ENCODE measurements at places on chromosomes 1 and 21.

DNA sequence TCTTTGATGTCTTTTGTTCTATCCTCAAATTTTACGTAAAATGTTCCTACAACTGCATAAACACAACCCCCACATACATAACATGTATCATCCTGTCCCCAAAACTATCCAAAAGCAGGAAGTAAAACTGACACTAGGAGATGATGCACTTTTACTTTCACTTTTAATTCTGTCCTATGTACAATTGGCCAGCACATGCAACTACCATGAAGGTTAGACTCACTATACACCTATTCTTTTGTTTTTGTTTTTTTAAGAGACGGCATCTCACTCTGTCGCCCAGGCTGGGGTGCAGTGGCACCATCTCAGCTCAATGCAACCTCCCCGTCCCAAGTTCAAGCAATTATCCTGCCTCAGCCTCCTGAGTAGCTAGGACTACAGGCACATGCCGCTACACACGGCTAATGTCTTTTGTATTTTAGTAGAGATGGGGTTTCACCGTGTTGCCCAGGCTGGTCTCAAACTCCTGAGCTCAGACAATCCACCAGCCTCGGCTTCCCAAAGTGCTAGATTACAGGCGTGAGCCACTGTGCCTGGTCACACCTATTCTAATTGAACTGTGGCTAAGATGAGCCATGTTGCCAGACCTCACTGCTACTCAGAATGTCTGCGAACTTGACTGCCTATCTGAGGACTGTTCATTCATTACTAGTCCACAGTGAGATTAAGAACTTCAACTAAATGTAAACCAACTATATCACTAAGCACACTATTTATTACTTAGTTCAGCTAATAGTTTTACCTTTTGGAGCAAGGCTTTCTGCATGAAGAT is 48.0 kb downstream of the TOR3A start:
- no peak for DNase-seq

- DNase-seq: no peak
These were observed 40.4 kb downstream of the FRRS1 start for GRCh38 chr1:99725996-99726395.

- DNase-seq: no peak
These were observed 140.9 kb downstream of the EIF4G3 start for GRCh38 chr1:21035794-21036193.

DNA sequence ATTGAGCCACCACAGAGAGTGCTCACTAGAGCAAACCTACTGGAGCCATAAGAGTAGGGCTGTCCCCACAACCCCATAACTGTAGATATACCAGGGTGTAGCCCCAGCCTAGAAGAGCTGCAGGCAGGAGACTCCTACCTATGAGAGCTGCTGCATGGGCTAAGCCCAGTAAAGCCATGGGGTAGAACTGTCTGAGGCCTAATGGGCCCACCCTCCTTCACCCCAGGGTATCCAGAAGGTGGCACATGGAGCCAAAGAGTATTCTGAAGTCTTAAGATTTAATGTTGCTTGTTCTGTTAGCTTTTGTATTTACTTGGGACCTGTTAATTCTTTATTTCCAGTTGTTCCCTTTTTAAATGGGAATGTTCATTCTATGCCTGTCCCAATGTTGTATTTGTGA is 1193.7 kb upstream of the ADGRL2 start:
- DNase-seq: no peak

GRCh38 chr21:44408226-44408625 is 47.1 kb upstream of the LRRC3 start:
- no peak for DNase-seq

DNA sequence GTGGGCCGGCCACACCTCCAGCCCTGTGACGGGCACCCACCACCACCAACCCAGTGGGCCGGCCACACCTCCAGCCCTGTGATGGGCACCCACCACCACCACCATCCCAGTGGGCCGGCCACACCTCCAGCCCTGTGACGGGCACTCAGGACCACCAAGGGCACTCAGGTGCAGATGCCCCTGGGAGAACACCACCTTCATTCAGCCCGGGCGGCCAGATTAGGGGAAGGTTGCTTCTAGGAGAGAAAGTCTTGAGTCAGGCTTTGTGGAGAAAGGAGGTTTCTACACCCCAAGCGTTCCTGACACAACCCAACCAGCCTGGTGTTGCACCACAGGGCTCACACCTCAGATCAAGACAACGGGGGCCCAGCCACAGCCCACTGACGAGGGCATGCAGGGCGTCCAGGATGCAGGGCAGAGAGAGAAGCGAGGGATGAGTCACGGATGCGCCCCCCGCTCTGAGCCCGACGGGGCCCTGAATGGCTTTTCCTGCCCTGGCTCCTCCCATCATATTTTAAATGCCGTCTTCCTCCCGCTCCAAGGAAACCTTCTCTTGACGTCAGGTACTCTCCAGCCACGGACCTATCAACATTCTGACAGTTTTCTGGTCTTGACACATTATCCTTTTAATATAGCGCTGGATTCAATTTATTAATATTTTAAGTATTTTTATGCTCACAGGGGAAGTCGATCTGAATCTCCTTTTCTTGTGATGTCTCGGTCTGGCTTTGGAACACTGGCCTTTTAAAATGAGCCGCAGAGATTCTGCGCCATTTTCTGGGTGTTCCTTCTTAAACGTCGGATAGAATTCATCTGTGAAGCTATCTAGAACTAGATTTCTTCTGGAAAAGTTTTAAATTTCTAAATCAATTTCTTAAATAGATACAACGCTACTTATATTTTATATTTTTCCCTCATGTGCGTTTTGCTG is 631 bp upstream of the SPATC1L start:
- peak; percentile 35 for DNase-seq

DNA sequence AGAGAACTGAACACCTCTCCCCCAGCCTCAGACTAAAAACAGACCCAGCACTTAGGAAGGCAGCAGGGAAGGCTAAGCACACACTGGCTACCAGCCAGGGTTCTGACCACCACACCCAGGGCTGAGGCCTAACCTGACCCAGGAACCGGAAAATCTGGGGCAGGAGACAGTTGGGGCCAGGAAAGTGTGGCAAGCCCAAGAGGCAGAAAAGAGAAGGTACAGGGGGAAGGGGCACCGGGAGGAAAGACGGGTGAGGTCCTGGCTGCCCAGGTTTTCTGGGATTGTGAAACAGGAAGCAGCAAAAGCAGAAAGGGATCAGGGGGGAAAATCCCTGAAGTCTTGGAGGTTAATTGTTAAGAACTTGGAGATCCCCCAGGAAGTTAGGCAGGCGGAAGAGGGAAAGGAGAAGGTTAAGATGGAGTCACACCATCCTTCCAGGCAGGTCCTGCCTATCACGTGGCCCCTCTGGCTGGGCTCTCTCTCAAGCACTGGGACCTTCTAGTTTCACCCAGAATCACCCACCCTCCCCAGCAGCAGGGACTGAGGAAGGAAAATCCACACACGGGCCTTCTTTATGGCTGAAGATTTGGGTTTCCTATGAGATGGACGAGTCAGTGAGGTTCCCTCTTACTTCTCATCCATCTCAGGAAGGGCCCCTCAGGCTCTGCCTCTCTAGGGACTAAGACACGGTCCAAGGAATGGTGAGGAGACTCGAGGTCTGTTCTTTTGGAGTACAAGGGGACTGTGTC is 2.6 kb downstream of the HDGF start:
- no peak for DNase-seq

DNA sequence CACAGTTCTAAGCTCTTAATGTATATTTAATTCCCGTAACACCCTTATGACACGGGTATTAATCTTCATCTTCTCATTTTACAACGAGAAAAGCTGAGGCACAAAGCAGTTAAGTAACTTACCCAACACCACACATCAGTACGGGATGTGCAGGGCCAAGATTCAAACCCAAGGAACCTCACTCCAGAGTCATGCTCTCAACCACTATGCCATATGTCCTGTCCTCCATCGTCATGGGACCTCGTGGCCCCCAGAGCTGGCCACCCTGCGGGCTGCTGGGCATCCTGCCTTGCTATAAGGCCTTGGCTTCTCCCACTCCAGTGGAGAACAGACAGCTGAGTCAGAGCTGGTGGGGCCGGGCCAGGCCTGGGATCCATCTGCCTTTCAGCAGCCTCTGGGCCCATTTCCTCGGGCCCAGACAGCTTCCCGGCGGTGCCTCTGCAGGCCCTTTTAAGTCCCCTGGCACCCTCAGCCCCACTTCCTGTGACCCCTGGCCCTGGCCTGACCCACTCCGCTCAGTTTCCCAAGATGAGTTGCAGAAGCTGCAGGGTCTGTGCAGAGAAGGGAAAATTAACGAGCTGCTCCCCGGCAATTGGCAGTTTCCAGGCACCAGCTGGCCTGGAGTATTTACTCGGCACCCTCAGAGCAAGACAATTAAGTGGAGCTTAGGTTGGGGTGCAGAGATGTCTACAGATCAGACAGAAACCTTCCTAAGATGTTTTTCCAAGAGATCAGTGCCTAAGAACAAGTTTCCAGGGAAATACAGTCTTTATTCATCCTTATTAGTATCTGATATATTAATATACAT is 98.2 kb downstream of the EPHB2 start:
- no peak for DNase-seq

DNA sequence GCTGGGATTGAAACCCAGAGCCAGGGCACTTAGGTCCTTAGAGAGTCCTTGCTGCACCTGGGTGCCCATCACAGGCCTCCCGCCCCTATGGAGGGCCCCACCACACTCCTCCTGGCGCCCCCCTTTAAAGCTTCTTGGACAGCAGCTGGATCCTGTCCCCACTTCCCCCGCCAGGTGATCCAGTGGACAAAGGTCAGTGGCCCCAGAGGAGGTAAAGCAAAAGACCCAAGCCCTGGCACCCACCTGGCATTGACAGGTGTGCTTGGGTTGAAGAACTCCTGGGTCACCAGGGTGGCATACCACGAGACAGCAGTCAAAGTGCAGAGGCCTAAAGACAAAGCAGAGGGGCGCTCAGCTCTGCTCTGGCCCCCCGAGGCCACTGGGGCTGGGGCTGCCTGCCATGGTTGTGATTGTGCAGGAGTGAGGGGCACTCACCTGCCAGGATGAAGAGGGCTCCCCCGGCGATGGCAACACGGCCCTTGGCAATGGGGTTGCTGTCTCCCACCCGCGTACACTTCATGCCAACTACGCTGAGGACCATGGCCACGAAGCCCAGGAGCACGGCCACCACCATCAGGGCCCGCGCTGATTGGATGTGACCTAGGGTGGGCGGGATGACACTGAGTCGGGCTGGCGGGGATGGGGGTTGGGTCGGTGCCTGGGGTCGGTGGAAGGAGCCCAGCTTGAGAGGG is 1.9 kb downstream of the CLDN19 start:
- no peak for DNase-seq

DNA sequence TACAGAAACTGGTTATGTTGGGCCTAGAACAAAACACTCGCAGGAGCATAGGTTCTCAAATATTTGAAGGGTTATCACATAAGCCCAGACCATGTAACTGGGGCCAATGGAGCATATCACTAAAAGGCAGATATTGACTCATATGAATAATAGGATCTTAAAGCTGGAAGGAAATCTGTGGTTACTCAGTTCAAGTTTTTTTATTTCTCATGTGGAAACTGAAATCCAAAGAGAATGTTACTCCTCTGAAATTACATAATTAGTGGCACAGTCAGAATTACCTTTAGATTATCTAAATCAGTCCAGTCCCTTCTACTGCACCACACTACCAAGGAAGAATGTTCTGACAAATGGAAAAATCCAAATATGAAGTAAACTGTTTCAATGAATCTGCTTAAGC is 12.0 kb downstream of the SLAMF8 start:
- DNase-seq: no peak

- no peak for DNase-seq
These were observed 1136.4 kb downstream of the MRPL39 start for GRCh38 chr21:24470852-24471251.

GRCh38 chr1:59125154-59125553 is 171.7 kb upstream of the FGGY start:
- DNase-seq: no peak

DNA sequence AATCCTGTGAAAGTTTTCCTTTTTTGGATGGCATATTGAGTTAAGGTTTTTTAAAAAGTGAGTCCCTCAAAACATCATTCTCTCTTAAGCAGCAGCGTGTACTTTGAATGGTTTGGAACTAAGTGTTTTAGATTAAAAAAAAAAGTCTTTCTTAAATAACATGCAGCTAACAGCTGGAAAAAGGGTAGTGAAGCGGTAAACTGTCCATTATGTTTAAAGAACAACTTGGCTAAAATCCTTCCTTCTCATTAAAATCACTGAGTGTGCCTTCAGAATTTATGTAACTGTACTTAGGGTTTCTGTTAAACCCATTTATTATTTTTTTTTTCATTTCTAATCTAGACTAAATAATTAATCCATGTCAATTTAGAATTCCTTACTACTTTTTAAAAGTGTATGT is 254.2 kb upstream of the ADAMTS5 start:
- no peak for DNase-seq

DNA sequence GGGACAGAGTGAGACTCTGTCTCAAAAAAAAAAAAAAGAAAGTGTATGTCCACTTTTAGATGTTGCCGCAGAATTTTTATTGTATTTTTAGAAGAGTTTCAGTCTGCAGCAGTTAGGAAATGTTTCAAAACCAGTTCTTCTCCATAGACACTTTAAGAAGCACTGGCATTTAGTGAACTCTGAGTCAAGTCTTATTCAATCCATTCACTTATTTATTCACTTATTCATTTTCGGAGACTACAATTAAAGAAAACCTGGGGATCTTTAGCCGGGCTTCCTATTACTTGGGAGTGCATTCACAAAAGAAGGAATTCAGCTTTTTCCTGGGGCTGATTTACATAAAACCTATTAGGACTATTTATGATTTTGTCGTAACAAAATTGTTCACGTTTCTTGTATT is 12.3 kb downstream of the RCAN3 start:
- no peak for DNase-seq

DNA sequence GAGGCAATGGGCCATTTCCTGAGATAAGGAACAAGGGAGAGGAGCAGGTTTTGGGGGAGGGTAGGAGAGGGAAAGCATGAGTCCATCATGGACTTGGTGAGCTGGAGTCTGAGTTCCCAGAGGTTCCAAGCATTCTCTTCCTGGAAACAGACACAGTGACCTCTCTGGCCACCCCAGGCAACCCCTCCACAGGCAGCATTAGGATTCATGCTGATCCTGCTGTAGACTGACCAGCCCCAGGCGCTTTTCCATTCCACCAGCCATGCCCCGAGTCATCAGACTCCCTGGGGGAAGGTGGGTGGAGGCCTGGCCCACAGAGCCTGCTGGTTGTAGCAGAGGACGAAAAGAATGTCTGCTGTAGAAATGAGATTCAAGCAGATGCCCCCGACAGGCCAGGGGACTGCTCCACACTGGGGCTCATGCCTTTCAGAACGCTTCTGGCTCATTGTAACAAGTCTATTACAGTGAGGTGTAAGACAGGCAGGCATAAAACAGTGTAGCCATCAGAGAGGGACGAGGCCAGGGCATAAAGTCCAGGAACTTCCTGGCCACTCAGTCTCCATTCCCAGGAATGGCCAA is 52.2 kb downstream of the KCND3 start:
- DNase-seq: no peak

DNA sequence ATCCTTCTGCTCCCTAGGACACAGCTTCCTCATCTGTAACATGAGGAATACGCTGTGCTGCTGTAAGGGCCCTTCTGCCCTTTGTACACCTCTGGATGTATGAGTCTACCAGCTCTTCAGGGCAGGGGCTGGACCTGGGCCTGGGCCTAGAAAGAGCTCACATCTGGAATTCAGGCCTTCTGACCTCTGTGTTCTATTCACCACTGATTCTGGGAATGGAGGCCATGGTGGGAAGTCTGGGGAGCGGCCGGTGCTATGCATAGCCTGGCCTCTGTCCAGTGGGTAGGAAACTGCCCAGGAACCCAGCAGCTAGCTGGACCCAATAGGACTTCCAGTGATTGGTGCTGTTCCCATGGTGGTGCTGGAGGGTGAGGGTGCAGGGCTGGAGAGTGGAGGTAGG is 11.0 kb upstream of the GPR61 start:
- no peak for DNase-seq

- no peak for DNase-seq
These were observed 97.0 kb downstream of the TLR5 start for GRCh38 chr1:223046011-223046410.

Measured in activated T-helper 1 cell treated with Interleukin-2 at 50 U/mL for 16 hours (primary cell).